ENCODE measurements at places on chromosomes 3 and 15. TPM values are rescaled to one million over a fixed set of nuclear protein-coding genes. Genes with fewer than 3 reads are reported as not detected.

- no peak for DNase-seq
These were observed 268.6 kb upstream of the UBE2E1 start for GRCh38 chr3:23537101-23537551.

GRCh38 chr3:61750766-61751165, 189.4 kb downstream of the PTPRG start:
- DNase-seq, result no peak

GRCh38 chr15:54149115-54149531, 170.9 kb downstream of the UNC13C start:
- no peak for DNase-seq

Gene CACNA2D2
- polyA plus RNA-seq, result not detected

Gene RTP3
- polyA plus RNA-seq, result not detected
